D341Med (cell line): ENCODE measurements at places on chromosomes 2 and 18.

DNA sequence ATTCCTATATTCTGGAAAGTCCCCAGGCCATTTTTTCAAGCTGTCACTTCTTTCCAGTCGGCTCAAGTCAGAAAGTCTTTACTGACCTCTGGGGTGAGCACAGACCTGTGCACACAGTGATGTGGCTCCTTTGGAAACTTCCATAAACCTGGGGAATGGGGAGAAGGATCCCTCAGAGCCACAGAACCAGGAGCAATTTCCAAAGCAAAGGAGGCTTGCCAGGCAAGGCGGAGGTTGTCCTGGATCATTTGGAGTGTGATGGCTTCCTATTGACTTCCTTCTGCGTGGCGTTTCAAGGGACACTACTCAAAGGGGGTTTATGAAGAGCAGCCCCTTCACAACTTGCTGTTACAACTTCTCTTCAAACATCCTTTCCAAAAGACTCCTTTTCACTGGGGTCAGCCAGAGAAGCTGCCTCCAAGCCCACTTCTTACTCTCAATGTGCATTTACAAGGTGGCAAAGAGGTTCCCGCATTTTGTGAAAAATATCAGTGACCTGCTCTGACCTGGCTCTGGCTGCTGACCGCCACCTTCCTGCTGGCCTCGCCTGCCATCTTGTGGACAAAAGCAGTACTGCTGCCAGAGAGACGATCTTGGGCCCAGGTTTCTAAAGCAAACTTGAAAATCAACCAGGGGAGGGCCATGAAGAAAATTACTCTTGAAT is 18.2 kb upstream of the TMEM247 start:
- DNase-seq = peak; percentile 67

DNA sequence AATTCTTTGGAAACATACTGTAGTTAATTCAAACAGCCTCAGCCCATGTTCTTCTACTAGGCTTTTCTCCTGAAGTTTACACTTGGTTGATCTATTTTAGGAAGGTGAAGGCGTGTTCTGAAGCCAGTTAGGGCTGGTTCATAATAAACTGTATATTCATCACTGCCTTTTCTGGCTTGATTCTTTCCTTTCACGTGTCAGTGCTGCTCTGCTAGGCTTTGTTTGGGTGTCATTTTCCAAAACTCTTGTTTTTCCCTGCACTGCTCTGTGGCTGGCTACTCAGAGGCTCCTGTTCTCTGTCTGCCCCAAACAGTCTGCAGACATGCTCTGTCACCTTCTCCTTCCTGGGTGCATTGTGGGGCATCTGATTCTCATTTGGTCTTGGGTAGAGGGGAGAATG is 136.1 kb downstream of the PARD3B start:
- DNase-seq = no peak

DNA sequence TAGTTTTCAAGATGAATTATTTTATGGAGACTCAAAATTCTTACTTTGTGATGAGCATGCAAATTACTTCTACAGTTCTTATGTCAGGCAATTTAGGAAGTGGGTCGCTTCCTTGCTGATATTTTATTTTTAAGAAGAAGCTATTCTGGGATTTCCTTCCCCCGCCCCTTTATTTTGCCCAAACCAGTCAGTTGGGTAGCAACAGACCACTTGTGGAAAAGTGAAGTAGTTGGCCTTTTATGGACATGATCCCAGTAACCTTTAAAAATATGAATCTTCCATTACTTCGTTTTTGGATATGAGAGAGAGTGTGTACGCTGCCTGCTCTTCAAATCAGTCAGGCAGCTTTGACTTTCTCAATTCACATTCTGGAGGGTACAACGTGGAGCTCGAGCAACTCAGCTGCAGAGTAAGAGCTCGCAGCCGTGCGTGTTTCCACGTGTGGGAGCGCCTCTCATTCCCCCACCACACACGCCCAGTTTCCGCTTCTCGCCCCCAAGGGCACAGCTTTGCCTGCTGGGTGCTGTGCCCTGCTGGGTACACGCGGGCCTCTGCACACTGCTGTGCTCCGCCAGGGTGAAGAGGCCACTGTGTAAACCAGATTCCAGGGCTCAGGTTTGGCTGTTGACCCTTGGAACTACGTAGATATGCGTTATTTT is 92.6 kb downstream of the ITGB1BP1 start:
- no peak for DNase-seq

- DNase-seq = peak; percentile 50
These were observed 231.4 kb downstream of the LRRTM1 start for GRCh38 chr2:80073134-80073561.

DNA sequence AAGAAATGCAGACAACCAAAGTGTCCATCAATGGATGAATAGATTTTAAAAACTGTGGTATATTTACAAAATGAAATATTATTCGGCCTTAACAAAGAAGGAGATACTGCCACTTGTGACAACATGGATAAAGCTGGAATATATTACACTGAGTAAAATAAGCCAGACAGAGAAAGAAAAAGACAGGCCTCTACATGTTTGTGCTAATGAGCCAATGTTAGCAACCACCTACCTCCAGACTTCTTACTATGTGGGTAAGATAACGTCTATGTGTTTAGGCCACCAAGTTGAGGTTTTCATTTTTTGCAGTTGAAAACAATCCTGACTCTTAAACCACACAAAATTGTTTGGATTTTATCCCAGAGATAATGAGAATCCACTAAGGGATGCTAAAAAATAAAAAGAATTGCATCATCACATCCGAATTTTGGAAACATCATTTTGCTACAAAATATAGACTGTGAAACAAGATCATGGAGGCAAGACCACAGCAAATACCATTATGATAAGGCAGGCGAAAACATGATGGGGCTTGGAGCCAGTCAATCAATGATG is 47.0 kb downstream of the EVA1A start:
- DNase-seq = no peak

- DNase-seq = no peak
These were observed 108.4 kb upstream of the COPS8 start for GRCh38 chr2:236977063-236977851.

DNA sequence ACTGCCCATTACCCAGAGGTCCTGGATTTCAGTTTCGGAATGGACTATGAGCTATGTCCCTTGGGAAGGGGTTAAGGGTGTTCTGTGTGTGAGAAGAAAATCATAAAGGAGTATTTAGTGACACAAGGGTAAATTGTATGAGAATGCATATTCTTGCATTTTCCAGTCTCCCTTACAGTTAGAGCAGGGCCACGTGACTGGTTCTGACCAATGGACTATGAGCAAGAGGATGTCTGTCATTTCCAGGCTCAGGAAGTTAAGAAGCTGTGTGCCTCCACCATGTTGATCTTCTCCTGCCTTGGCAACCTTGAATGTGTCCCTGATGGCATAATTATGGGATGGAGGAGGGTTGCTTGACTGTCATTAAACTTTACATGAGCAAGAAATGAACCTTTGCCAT is 94.9 kb downstream of the DHRS9 start:
- DNase-seq = no peak

- DNase-seq = no peak
These were observed 18.4 kb upstream of the SELENOI start for GRCh38 chr2:26327291-26328272.

DNA sequence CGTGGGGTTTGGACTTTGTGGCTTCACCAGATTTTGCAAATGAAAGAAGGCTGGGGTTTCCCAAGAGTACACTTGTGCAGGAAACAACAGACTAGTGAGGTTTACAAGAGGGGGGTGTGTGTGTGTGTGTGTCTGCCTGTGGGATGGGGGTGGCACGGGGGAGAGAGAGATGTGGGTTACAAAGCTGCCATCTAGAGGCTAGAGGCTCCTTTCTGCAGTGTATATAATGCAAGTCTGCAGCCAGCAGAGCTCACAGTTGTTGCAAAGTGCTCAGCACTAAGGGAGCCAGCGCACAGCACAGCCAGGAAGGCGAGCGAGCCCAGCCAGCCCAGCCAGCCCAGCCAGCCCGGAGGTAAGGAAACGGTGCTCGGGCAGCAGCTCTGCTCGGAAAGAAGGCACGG is at the start of gene ACKR3:
ACKR3 (plus strand) TSS at position 253 of the 401 bp plus-strand sequence. CDS start 10,641 bp downstream, outside the sequence.
- peak; percentile 74 for DNase-seq

GRCh38 chr2:30661173-30662107 is 145.8 kb downstream of the CAPN13 start:
- DNase-seq = no peak

DNA sequence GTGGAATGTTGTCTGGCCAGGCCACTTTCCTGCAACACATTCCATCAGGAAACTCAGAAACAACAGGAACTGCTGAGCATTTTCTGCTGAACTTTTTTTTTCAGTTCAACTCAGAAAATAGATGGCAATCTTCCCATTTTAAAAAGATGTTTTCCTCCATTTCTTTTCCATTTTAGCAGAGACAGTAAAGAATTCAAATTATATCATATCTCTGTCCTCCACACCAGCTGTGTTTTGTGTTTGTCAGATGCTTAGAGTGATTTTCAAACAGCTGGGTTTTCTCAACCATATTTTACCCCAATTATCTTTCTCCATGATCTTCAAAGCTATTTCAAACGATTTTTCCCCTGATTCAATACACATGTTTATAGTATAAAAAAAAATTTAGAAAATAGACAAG is 713.4 kb downstream of the LRRTM4 start:
- no peak for DNase-seq

- DNase-seq = no peak
These were observed 244.1 kb downstream of the MREG start for GRCh38 chr2:215769246-215769645.

DNA sequence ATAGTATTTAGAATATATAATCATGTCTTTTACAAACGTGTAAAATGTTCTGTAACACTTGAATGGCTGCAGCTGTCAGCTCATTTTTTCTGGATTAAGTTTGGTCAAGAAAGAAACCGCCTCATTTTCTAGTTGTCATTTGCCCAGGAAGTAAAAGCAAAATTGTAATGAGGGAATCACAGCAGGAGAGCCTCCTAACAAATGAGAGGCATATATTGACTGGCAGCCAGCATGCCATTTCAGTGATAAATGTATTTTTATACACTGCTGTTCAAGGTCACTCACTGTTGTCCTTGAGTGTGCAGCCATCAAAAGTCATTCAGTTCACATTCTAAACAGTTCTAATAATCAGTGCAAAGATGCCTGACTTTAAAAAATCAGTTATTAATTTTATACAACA is 144.3 kb upstream of the BOD1L2 start:
- DNase-seq = no peak

- no peak for DNase-seq
These were observed 778.5 kb downstream of the BCL11A start for GRCh38 chr2:59774821-59775433.

GRCh38 chr2:26429779-26430578 is 28.3 kb downstream of the DRC1 start:
- no peak for DNase-seq

DNA sequence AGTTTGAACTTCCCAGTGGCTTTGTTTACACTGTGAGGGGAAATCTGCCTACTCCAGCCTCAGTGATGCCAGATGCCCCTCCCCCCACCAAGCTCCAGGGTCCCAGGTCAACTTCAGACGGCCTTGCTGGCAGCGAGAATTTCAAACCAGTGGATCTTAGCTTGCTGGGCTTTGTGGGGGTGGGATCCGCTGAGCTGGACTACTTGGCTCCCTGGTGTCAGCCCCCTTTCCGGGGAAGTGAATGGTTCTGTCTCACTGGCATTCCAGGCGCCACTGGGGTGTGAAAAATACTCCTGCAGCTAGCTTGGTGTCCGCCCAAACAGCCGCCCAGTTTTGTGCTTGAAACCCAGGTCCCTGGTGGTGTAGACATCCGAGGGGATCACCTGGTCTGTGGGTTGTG is 70.0 kb upstream of the NEUROD1 start:
- no peak for DNase-seq

DNA sequence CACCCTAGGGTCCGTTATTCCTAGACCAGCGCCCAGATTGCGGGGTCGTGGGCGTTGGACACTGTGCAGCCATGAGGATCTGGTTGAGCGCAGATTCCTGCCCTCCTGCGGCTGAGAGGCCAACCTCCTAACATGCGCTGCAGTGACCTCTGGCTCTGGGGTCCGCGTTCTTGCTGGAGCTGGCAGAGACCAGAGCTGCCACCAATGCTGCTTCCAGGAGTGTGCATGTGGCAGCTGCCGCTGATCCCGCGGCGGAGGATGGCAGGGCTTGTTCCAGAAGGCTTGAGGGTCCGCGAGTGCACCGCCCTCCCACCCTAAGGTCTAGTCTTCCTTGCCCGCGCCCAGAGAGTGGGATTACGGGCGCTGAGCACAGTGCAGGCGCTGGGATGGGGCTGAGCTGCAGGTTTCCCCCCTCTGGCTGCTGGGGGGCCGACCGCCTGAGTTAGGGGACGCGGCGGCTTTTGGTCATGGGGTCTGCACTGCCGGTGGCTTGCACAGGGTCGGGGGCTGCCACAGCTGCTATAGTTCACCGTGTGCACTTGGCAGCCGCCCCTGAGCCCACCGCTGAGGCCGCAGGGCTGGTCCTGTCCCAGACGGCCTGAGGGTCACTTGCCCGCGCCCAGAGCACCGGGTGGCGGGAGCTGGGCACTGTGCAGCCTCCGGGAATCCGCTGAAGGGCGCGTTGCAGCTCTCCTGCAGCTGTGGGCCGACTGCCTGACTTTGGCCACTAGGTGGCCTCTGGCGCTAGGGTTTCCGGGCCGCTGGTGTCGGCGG is 145.9 kb downstream of the CCDC74A start:
- DNase-seq = peak; percentile 74

GRCh38 chr2:228681979-228682378 is 500.5 kb upstream of the SPHKAP start:
- no peak for DNase-seq

GRCh38 chr2:237691029-237691907 is 63.9 kb downstream of the LRRFIP1 start:
- no peak for DNase-seq

- DNase-seq = peak; percentile 75
These were observed 9.6 kb downstream of the SERPINB8 start for GRCh38 chr18:63979409-63979920.

GRCh38 chr2:220930271-220931076 is 641.6 kb downstream of the EPHA4 start:
- no peak for DNase-seq

GRCh38 chr2:955829-956731 is 5.4 kb downstream of the SNTG2 start:
- DNase-seq = no peak

GRCh38 chr2:121212661-121213325 is 72.2 kb downstream of the TFCP2L1 start:
- DNase-seq = no peak

GRCh38 chr18:74507097-74507881 is 11.1 kb downstream of the CNDP2 start:
- DNase-seq = no peak

GRCh38 chr2:98518101-98518500 is 73.4 kb downstream of the INPP4A start:
- peak; percentile 58 for DNase-seq

GRCh38 chr2:173874894-173875237 is 90.3 kb downstream of the SP3 start:
- no peak for DNase-seq

- no peak for DNase-seq
These were observed 91.2 kb upstream of the ARL4C start for GRCh38 chr2:234588054-234588430.

DNA sequence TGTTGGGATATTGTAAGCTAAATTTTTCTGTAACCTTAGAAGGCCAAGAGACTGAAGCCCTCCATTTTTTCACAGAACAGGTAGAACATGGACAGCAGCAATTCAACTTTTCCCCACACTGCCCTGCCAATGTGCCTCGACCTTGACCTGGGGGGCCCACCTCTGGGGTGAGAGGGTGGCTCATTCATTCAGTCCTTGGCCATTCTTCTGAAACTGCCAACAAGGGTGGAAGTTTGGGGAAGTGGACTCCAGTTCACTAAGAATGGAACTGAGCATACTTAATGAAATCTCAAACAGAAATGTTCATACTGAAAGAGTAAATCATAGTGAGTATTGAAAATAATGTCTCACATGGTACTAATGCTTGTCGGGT is 1.1 kb downstream of the EEF1B2 start:
- DNase-seq = no peak

- no peak for DNase-seq
These were observed 24.8 kb downstream of the CCT7 start for GRCh38 chr2:73258913-73259215.

GRCh38 chr2:113124181-113124961 is 3.0 kb upstream of the IL1RN start:
- no peak for DNase-seq
